ENCODE measurements at places on chromosomes 16 and 17.

DNA sequence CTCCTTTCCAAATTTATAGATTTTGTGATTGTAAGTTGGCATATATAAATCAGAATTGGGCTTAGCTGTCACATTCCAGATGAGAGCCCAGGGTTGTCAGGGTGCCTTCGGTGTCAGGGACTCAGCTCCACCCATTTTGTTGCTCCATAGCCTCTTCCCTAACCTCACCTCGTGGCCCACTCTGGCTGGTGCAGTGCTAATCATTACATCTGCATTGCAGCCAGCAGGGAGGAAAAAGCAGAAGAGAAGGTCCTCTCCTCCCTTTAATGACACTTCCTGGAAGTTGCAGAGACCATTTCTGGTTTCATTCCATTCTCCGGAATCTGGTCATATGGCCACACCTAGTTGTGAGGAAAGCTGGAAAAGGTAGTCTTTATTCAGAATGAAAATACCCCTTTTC is 113.3 kb downstream of the CCT6B start:
- DNase-seq: no peak

GRCh38 chr17:2124391-2124790 is 69.5 kb downstream of the HIC1 start:
- DNase-seq: no peak

- DNase-seq: no peak
Observed at GRCh38 chr17:20187049-20187448, 177.9 kb downstream of the SPECC1 start.

GRCh38 chr17:27459433-27459832 is 3.2 kb downstream of the KSR1 start:
- DNase-seq: no peak

GRCh38 chr16:84836234-84836647 is 16.5 kb downstream of the CRISPLD2 start:
- DNase-seq: peak; percentile 81

GRCh38 chr16:88927661-88928060 is 49.3 kb downstream of the CBFA2T3 start:
- no peak for DNase-seq

- DNase-seq: no peak
Observed at GRCh38 chr17:32940706-32941390, 12.9 kb downstream of the TMEM98 start.

DNA sequence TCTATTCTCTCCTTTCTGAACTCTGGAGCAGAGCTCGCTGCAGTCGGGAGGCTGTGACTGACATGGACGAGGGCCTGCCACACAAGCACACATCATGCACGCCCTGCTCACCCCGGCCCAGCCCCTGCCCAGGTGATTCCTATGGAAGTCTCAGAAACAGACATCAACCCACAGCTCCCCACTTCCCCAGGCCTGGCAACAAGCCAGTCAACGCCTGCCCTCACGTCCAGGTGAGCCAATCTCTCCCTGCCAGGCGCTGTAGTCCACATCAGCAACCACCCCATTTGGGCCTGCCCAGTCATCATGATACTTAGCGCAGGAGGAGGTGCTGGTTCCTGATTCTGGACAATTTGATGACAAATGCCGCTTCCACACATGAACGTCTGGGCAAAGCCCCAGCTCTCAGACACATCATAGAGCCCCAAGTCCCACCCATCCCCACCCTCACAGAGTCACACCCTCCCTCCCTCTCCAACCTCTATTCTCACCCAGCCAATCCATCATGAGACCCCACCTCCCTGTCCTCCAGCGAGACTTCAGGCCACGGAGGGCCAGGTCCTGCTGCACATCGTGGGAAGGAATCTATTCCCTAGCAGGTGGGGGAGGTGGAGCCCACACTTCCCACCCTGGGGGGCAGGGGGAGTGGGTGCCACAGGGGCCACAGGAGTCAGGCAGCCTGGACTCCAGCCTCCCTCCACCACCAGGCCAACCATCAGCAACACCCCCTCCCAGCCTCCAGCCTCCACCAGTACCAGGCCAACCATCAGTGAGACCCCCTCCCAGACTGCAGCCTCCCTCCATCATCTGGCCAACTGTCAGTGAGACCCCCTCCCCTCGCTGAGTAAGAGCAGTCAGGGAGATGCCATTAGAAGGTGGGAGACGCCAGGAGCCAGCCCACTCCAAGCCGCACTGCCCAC is 33.7 kb upstream of the GSG1L start:
- no peak for DNase-seq

GRCh38 chr17:6489016-6489550 is 44.8 kb downstream of the PIMREG start:
- DNase-seq: no peak

GRCh38 chr17:39997543-39997942 is 16.9 kb downstream of the PSMD3 start:
- no peak for DNase-seq

- DNase-seq: peak; percentile 83
Observed at GRCh38 chr17:44971776-44972483, 3.8 kb upstream of the C1QL1 start.

DNA sequence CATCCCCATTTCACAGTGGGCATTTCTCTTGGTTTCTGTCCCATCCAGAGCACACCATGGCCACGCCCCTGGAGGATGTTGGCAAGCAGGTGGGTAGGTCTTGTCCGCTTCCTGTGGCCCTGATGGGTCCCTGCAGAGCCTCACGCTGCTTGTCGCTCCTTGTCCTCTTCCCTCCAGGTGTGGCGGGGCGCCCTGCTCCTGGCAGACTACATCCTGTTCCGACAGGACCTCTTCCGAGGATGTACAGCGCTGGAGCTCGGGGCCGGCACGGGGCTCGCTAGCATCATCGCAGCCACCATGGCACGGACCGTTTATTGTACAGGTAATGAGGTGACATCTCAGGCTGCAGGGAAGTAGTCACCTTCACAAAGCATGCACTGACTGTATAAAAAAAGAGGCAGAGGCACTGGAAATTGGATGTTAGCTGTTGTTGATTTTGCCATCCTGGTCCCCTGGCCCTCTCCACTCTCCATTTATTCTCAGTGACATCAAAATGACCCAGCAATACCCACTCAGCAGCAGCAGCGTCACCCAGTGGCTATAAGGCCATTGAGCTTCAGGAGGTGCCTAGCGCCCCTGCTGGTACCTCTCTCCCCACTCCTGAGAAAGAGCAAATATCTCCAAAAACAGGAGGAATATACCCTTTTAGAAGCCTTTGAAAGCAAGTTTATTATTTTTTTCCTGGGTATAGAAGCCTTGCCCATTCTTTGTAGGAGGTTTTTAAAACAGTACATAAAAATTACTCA is 13.7 kb downstream of the METTL22 start:
- DNase-seq: no peak

- no peak for DNase-seq
Observed at GRCh38 chr17:71170070-71170469, 950.8 kb upstream of the SOX9 start.

DNA sequence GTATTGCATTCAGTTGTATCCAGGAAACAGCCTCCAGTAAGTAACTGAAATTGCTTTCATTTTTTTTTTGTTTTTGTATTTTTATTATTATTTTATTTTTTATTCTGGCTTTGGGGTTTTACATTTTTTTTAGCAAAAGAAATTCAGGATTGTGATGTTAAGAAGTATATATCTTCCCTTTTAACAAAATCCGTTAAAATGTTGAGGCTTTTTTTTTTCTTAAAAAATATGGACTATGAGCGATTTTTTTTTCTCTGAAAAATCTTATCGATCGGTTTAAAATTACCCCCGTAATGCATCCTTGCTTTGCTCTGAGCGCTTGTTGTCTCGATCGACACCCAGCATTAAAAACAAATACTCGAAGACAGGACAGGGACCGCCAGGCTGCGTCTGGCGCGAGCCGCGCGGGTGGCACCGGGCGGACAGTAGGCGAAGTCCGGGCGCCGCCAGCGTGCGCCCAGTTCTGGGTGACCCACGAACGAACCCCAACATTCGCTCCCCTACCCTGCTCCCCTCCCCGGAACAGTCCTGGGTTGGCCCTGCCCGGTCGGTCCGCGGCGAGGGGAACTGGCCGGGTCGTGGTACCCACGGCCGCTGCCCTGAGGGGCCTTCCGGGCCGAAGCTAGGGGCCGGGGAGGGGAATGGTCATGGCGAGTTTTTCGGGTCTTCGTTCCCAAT is 482 bp downstream of the BAHCC1 start:
- no peak for DNase-seq

- no peak for DNase-seq
Observed at GRCh38 chr16:704552-705380, 835 bp downstream of the FBXL16 start.

DNA sequence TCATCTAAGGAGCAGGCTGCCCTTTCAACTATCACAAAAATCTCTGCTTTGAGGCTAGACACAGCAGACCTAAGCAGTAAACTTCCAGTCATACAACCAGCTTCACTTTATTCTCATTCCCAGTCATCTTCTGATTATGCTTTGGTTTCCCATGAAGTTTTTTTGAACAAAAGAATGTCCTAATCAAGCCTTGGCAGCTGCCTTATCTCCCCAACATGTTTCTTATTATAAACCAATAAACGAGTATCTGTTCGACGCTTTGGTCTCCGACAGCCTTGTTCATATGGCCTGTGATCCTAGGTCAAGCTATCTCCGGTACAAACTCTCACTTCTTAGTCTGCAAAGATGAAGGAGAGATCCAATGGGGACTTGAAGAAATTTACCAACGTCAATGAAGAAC is 47.4 kb upstream of the CDYL2 start:
- DNase-seq: no peak

DNA sequence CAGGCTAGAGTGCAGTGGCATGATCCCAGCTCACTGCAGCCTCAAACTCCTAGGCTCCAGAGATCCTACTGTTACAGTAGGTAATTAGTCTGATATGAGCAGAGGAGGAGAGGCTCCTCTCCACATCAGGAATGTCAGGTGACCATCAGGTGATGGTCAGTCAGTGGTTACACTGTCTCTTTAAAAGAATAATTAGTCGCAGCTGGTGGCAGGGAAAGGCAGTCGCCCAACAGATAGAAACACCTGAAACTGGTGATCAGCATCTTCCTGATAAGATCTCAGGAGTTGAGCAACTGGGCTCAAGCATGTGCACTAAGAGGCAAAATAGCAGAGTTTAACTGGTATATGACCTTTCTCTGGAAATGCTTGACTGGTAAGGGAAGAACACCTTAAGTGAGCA is 21.5 kb upstream of the ABCA5 start:
- no peak for DNase-seq

DNA sequence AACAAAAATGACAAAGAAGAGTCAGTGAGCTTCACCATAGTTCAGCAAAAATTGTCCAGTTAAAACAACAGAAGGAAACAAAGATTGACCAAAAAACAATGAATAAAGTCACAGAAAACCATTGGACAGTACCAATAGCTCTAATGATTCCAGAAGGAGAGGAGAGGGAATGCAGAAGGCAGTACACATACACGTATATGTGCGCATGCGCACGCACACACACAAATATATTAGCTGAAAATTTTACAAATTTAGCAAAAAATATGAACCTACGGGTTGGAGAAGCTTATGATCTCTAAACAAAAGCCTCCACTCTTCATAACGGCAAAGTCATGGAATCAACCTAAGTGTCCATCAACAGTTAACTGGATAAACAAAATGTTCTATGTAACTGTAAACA is 120.3 kb upstream of the MON1B start:
- DNase-seq: no peak

DNA sequence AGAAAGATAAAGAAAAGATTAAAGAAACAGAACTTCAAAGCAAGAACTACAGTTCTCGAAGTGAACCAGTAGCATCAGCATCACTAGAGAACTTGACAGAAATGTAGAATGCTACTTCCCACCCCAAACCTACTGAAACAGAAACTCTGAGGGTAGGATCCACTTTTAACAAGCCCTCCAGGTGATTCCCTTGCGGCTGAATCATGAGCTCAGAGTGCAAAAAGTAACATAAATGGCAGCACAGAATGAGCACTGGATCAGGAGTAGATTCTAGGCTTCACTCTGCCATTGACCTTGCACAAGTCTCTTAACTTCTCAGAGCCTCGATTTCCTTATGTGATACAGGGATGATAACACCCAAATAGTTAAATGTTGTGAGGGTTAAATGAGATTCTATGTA is 5.8 kb downstream of the TOM1L2 start:
- no peak for DNase-seq

DNA sequence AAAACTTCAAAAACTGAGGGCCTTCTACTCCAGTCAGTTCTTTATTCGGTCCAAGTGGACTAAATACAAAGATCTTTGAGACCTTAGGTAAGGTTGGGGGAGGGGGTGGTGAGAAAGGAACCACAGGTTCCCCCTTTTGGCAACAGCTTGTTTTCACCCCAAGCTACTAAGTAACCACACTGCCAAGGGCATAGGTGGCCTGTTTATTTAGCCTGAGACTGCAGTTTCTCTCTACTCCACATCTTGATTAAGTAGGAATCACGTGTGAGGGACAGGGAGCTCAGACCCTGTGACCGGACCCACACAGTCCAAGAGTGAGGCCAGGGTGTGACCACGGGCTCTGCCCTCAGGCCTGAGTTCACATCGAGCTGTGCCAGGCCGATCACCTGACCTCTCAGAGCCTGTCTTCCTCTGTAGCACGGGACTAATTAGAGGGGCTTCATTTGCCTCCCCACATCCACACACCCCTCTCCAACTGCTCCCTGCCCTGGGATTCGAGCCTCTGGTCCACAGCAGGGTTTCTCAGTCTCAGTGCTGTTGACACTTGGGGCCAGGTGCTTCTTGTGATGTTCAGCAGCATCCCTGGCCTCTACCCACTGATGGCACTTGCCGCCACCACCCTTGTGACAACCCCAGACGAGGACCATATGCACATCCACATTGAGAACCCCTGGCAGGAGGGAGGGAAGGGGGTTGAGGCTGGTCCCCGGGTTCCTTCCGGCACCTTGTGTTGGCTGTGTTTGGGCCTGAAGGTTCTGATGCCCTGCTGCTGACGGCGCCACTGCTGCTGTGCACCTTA is 17.8 kb downstream of the ST6GALNAC2 start:
- DNase-seq: no peak

- no peak for DNase-seq
Observed at GRCh38 chr17:31131299-31131698, 36.5 kb downstream of the NF1 start.

GRCh38 chr17:71395901-71396300 is 724.9 kb upstream of the SOX9 start:
- no peak for DNase-seq

DNA sequence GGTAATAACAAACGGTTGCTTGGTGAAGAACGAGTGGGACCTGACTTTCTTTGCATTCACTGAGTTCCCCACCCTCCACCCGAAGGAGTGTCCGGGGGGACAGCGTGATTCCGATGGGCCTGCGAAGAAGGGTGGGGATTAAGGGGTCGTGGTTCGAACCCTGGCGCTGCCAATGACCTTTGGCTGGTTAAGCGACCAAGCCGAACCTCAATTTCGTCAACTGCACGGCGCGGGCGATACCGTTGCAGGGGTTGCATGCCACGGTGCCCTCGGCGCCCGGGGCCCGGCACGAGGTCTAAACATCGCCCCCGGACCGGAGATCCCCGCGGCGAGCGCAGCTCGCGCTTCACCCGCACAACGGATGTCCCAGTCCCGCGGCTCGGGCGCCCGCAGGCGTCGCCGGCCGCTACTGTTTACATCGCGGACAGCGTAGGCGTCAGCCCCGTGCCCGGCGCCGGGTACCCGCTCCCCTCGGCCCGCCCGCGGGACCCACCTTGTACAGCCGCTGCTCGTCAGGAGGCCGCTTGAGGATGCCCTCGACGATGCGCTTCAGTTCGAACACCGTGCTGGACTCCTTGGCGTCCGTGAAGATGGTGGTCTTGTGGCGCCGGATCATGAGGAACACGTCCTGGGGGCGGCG is 460 bp downstream of the ELOB start:
- DNase-seq: no peak

- no peak for DNase-seq
Observed at GRCh38 chr17:69078864-69079263, 18.1 kb upstream of the ABCA9 start.

GRCh38 chr17:34556384-34556783 is 23.0 kb upstream of the TMEM132E start:
- no peak for DNase-seq

Measured in RWPE1 (cell line).